ENCODE measurements at places on chromosomes 7 and 10.

DNA sequence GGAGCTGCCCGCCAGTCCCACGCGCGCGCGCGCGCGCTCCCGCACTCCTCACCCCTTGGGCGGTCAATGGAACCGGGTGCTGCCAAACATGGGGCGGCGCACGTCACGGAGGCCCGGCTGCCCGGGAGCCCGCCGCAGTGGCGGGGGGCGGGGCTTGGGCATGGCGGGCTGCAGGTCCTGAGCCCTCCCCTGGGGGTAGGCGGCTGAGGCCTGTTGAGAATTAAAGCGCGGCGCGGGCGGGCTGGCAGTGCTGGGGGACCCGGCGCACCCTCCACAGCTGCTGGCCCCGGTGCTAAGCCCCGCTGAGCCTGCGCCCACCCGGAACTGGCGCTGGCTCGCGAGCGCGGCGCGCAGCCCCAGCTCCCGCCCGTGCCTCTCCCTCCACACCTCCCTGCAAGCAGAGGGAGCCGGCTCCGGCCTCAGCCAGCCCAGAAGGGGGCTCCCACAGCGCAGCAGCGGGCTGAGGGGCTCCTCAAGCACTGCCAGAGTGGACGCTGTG, 634.2 kb downstream of the ANKRD7 start:
- DNase-seq, result peak; percentile 38

- DNase-seq, result no peak
Observed at GRCh38 chr7:3879355-3880075, 578.5 kb downstream of the SDK1 start.

GRCh38 chr7:38179776-38180226, 1.8 kb downstream of the STARD3NL start:
- DNase-seq, result no peak

- peak; percentile 78 for DNase-seq
Observed at GRCh38 chr10:3043512-3044368, 23.6 kb upstream of the PFKP start.

DNA sequence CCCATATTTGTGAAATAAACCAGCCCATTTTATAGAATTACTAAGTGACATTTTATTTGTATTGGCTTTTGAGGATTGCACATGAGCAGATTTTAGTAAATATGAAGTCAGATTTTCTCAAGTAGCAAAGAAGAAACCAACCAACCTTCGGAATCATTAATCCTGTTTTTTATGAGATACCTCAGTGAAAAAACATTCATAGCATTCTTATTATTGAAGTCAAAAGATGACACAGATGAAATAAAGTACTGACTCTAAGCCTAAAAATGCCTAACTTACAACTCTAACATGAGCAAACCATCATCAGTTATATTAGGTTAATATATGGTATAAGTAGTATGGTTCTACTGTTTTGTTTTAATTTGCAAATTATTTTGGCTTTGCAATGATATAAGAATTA, 59.9 kb upstream of the AGBL3 start:
- no peak for DNase-seq

DNA sequence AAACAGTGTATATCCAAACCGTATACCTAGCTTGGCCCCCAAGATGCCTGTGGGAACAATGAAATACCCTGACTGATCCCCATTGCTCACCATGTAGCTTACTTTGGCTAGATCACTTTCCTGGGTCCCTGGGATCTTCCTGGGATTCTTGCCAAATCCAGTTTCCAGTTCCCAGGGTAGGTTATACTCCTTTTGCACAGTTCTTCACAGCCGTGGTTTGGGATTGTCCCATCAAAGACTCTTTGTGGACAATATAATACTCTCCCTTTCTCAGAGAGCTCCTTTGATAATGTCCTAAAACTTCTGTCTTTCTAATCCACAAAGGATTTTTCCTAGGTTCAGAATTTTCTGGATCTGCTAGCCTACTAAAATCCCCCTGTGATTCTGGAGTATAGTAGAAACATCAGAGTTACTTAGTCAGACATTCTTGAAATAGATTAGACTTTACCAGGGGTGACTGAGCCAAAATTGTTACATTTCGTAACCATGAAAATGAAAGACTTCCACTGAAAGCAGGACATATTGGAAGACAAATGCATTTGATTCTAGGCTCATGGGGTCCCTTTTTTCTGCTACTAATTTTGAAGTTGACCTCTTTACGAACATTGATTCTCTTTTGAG, 388.3 kb upstream of the ETV1 start:
- DNase-seq, result no peak

GRCh38 chr7:483656-484355, 35.8 kb downstream of the PDGFA start:
- DNase-seq, result no peak

GRCh38 chr10:99758211-99758891, 24.1 kb upstream of the ABCC2 start:
- no peak for DNase-seq

DNA sequence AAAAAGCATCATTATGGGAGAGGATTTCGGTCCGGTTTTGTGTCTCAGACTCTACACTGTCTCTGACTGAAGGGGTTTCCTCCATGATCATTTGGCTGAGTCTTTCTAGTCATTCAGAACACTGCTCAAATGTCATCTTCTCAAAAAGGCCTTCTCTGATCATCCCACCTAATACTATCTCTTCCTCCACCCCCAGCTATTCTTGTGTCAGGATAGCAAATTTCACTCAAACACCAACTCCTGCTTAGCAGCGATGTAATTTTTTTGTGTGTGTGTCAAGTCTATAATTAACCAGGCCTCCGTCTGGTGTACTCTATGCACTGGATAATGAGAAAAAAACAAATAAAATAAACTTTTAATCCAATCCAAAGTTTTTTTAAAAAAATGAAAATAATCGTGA, 200.4 kb downstream of the KCND2 start:
- DNase-seq, result no peak

- no peak for DNase-seq
Observed at GRCh38 chr10:42989481-42989921, 87.4 kb upstream of the RET start.

DNA sequence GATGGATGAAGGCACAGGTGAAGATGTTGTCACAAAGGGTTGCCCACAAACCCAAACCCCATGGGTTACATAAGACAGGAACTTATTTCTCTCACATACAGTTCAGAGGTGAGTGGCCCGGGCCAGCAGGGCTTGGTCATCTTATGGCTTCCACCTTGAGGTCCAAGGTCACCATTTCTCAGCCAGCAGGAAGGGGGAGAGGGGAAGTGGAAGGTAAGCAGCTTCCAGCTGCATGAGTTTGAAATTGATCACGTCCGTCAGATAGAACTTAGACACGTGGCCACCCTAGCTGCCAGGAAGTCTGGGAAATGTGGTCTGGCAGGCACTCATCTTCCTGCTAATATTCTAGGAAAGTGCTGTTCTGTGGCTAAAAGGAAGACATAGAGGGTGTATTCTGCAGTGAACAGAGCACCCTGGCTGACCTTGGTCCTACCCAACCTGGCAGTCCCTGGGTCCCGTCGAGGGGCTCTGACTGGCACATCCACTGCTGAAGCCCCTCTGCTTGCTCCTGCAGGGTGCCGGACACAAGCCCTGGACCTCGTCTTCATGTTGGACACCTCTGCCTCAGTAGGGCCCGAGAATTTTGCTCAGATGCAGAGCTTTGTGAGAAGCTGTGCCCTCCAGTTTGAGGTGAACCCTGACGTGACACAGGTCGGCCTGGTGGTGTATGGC, 49.5 kb downstream of the VWA2 start:
- DNase-seq, result no peak

- DNase-seq, result no peak
Observed at GRCh38 chr7:32243687-32244290, 173.6 kb upstream of the PDE1C start.

GRCh38 chr10:65846541-65846940, 1079.3 kb upstream of the LRRTM3 start:
- DNase-seq, result no peak

- DNase-seq, result no peak
Observed at GRCh38 chr7:20270867-20271266, 53.7 kb upstream of the MACC1 start.

DNA sequence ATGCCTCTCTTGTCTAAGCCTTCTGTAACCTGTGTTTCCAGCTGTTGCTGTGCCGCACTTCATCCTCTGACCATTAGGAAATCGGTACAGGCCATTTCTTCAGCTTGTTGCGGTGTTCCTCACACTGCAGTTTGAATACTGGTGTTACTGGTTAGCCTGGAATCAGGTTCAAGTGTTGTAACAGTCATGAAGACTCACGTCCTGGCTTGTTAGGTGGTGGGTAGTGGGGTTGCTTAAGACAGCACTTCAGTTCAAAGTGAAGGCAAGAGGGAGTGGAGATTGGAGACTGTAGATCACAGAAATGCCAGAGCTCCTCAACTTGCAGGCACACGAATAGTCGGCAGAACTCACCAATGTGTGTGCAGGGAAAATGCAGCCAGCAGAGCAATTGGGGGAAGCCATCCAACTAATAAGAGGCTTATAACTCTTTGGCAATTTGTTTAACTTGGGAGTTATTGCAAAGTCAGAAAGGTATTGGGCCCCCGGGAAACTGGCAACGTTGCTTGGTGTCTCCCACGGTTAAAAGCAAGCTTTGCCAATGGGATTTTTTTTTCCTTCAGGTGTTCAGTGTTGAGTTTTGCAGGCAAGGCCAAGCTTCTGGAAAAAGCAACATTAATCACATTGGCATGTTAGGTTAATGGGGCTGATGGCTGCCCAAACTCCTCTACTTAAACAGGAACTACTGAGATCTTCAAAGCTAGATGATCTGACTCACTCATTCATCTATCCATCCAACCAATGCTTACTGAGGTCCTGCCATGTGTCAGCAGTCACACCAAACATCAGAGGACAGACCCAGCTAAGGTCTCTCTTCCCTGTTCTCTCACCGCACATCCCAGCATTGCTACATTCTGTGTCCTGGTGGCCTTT, 380.9 kb downstream of the GATA3 start:
- no peak for DNase-seq

DNA sequence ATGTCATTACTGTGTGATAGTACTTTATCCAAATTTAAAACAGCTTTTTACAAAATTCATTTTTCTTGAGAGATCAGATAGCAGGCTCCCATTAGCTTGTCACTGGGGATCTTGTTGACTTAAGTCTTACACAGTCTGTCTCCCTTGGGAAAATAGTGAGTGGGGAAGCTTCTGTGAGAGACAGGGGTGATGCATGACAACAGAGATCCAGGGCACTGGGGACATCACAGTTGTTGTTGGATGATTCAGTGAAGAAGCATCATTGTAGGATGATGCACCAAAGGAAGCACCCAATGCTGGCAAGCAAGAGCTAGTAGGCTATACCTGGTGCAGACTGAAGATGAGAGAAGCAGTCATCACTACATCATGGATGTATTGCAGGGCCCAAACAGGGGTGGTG, 284.7 kb downstream of the HDAC9 start:
- DNase-seq, result no peak

GRCh38 chr10:90337316-90337715, 520.5 kb downstream of the HTR7 start:
- DNase-seq, result no peak

DNA sequence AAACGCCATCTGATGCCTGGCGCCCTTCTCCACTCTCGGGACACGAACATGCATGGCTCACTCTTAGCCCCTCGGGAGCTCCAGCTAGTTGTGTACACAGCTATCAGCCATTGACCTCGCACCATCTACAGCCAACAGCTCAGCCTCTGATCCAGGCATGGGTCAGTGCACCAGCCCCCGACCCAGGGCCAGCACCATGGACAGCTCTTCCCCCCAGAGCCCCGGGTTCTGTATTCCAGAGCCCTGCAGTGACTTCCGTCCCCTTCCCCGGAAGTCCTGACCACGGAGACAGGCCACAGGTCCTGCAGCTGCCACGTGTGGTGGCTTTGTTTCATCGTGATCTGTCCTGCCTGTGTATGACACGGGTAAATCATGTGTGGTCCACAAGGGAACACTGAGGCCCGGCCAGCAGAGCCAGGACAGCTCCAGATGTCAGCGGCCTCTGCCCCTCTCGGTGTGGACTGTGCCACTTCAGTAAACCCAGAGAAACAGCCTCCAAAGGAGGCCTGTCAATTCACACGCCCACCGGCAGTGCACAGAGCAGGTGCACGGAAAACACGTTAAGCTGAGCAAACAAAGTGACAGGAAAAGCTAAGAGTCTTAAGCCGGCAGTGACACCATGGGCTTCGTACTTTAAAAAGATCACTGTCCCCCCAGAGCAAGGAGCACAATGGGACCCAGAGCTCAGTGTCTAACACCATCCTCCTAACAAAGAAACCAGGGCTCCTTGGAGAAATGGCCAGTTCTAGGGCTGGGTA, 13.0 kb downstream of the STK32C start:
- no peak for DNase-seq

DNA sequence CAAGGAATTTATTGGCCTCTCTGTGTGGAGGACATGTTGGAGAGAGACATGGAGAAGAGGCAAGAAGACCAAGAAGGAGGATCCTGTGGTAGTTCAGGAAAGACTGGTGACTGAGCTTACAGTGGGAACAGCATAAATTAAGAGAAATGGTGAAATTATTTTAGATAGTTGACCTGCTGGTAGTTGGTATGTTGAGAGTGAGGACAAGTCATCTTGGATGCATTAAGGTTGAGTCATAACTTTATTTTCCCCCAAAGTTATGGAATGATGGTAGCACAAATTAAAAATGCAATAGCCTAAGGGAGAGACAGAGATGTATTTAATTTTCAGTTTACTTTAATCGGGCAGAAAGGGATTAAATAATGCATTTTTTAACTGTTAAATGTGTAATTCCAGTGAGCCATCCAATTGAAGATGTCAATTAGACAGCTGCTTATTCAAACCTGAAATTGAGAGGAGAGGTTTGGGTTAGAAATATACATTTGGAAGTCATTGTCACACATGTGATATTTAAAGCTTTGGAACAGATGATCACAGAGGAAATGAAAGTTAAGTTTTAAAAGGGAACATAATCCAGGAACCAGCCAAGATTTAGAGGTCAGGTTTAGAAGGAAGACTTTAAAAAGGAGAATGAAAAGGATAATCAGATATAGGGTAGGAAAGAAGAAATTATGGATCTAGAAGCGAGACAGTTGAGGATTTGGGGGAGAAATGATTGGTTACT, 80.6 kb downstream of the DGKB start:
- no peak for DNase-seq

DNA sequence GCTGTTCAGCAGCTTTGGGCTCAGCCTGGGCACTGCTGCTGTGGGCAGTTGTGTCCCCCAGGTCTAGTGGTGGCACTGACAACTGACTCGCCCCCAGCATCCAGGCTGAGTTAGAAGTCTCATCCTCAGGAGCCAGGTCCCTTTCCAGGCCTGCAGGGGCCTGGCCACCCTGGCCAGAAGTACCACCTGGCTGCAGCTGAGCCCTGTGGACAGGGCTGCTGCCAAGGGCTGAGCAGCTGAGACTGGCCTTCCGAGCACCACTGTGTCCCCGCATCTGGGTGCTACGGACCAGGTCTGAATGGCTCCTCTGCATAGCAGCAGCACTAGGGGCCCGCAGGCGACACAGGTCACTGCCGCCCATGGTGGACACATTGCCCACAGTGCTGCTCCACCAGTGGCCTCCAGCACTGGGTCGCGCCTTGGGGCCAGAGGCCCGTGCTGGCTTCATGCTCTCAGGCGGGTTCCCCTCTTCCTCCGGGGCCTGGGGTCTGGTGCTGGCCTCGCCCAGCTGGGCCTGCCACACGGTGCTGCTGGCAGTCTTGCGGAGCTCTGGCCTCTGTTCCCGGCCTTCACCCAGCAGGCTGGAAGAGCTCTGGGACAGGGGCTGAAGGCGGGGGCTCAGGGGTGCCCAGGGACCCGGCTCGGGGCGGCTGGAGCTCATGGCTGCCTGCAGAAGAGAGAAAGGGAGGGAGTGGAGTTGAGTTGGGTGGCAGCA, 6.2 kb downstream of the GPRIN2 start:
- no peak for DNase-seq

- DNase-seq, result no peak
Observed at GRCh38 chr10:131681122-131681521, 219.7 kb upstream of the PPP2R2D start.

GRCh38 chr7:24851786-24852185, 94.5 kb upstream of the GSDME start:
- DNase-seq, result peak; percentile 68

- DNase-seq, result no peak
Observed at GRCh38 chr7:102146122-102146521, 140.5 kb upstream of the SH2B2 start.
